Adipocyte (in vitro differentiated cells): ENCODE measurements at places on chromosomes 11 and 22.

GRCh38 chr11:2533587-2534133 is 88.9 kb downstream of the KCNQ1 start:
- DNase-seq: peak; percentile 95

- no peak for DNase-seq
Measured at GRCh38 chr22:44292521-44292920, 20.2 kb downstream of the SHISAL1 start.

- DNase-seq: no peak
Measured at GRCh38 chr22:50569896-50570535, 7.3 kb upstream of the SYCE3 start.

DNA sequence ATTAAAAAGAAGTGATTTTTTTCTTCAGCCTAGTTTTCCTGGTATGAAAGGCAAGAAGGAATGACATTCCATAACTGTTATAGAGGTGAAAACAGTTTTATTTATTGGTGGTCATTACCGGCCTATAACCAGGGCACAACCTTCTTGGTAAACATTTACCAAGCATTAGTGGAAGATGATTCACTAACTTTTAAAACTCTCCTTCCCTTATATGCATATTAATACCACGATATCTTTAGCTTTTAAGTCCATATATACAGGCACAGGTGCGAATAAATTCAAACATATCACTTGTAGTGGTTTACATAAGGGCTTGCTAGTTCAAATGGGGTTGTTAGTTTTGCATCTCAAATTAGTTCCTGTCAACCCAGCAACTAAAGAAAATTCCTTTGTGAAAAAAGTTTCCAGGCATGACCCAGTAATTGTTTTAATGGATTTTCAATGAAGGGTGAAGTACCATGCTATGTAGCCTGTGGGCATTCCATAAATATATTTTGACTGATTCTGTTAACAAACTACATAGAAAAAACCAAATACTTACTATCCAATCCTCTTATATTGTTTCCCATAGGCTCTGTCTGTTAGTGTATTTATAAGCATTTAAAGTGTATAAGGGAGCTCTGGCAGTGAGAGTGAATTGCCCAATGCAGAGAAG is 30.6 kb upstream of the ROBO3 start:
- DNase-seq: no peak

DNA sequence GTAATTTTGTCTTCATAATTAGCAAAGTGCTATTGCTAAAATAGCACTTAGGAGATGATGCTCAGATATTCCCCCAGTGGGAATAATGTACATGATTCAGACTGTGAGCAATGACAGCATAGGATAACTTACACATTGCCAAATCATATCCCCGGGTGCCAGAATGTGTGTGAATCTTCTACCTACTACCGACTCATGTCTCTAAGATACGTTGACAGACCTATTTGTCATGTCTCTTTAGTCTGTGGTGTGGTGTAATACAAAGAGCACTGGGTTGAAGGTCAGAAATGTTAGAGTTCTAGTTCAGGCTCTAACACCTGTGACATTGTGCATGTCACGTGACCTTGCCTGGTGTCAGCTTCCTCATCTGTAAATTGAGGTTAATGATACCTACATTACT is 31.0 kb upstream of the PICALM start:
- DNase-seq: no peak

DNA sequence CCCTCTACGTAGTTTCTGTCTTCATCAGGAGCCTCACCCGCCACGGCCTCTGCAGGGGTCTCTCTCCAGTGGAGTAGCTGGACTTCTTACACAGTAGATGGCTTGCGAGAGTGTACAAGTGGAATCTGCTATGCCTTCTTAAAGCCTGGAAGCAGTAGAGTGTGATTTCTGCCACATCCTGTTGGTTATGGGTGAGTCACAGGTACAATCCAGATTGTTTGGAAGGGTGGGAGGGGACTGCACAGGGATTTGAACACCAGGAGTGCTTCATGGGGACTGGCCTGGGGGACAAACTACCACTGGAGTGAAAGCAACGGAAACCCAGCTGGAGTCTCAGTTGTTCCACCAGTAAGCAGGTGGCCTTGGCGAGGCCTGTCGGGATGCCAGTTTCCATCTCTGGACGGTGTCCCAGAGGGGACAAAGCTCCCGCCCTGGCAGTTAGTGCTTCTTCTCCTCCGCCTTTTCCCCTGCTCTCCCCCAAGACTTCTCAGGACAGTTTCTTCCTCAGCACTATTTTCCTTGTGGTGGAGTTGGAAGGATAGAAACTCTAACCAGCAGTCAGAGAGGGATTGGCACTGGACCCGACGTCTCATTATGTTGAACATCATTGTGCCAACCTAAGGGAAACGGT is 85.0 kb upstream of the RCN1 start:
- DNase-seq: no peak
